Panc1 (cell line): ENCODE measurements at places on chromosomes 13 and 19. TPM values are rescaled to one million over a fixed set of nuclear protein-coding genes. Genes with fewer than 3 reads are reported as not detected.

GRCh38 chr19:58578012-58578925, 5.1 kb upstream of the MZF1 start:
- DNase-seq: no peak
- H3K4me1 ChIP-seq: peaks cover 9% of the 10 kb centered on the region
- H3K36me3 ChIP-seq: no peaks in the 10 kb centered on the region
- H3K27ac ChIP-seq: no peak overlapping the region
- H3K27me3 ChIP-seq: no peaks in the 10 kb centered on the region

DNA sequence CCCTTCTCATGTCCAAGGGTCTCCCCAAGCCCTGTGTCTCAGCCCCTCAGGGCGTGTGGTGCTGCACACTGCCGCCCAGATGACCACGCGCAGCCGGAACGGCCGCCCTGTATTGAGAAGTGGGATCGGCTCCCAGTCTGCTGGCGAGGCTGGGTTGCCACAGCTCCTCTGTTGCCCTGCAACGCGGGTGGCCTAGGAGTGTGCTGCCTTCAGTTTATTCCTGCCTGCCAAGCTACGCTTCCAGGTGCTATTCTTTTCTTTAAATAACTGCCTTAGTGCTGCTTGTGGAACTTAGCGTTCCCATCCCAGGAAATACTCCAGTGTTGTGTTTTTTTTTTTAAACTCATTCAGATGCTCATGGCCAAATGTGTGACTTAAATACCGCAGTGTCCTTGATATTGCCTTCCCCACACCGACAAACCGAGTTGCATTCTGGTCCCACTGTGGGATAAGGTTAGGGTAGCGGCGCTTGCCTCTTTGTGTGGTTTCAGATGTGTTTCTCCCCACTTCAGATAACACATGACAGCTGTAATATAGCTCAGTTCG, 16.6 kb downstream of the ACTN4 start:
- peak overlapping the region; percentile 96 for H3K27ac ChIP-seq
- peak overlapping the region; percentile 30 for H3K4me3 ChIP-seq
- H3K27me3 ChIP-seq: no peaks in the 10 kb centered on the region
- H3K36me3 ChIP-seq: peaks cover 16% of the 10 kb centered on the region
- peaks cover 100% of the 10 kb centered on the region for H3K4me1 ChIP-seq
- no peak for DNase-seq

GRCh38 chr13:76723551-76724232, 162.5 kb downstream of the KCTD12 start:
- H3K4me1 ChIP-seq: no peaks in the 10 kb centered on the region
- no peak overlapping the region for H3K4me3 ChIP-seq
- no peak overlapping the region for H3K27ac ChIP-seq
- H3K36me3 ChIP-seq: no peaks in the 10 kb centered on the region
- no peak for DNase-seq
- H3K27me3 ChIP-seq: no peaks in the 10 kb centered on the region

GRCh38 chr13:111031531-111031961, 83.6 kb upstream of the ARHGEF7 start:
- no peaks in the 10 kb centered on the region for H3K36me3 ChIP-seq
- H3K27ac ChIP-seq: no peak overlapping the region
- no peaks in the 10 kb centered on the region for H3K4me1 ChIP-seq
- no peak overlapping the region for H3K4me3 ChIP-seq
- DNase-seq: no peak

GRCh38 chr19:46992699-46993535, 26.7 kb upstream of the NPAS1 start:
- H3K4me1 ChIP-seq: peaks cover 7% of the 10 kb centered on the region
- no peak overlapping the region for H3K4me3 ChIP-seq
- no peak overlapping the region for H3K27ac ChIP-seq
- H3K36me3 ChIP-seq: peaks cover 2% of the 10 kb centered on the region; the same call in 1 of the 2 replicates

- H3K4me3 ChIP-seq: peak overlapping the region; percentile 59
- no peaks in the 10 kb centered on the region; the same call in 1 of the 2 replicates for H3K36me3 ChIP-seq
- H3K4me1 ChIP-seq: peaks cover 14% of the 10 kb centered on the region
- DNase-seq: no peak
- no peaks in the 10 kb centered on the region for H3K27me3 ChIP-seq
Measured at GRCh38 chr19:40597329-40597838, 3.8 kb upstream of the LTBP4 start.

DNA sequence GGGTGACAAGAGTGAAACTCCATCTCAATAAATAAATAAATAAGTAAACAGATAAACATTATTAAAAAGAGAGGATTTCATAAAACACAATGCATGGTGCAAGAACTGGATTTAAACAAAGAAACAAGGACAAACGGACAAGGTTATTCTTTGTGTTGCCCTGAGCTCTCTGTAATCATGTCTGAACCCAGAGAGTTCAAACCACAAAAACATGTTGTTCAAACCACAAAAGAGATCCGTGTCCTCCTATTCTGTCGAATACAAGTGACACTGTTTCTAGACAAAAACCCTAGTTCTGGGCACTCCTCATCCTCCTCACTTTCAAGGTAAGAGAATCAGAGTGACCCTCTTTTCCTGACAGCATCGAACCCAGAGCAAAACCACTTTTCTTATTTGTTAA, 4.6 kb upstream of the TPRX2 start:
- no peak overlapping the region for H3K27ac ChIP-seq
- H3K27me3 ChIP-seq: no peaks in the 10 kb centered on the region
- H3K4me3 ChIP-seq: no peak overlapping the region
- DNase-seq: no peak
- peaks cover 8% of the 10 kb centered on the region; the same call in 1 of the 2 replicates for H3K4me1 ChIP-seq

DNA sequence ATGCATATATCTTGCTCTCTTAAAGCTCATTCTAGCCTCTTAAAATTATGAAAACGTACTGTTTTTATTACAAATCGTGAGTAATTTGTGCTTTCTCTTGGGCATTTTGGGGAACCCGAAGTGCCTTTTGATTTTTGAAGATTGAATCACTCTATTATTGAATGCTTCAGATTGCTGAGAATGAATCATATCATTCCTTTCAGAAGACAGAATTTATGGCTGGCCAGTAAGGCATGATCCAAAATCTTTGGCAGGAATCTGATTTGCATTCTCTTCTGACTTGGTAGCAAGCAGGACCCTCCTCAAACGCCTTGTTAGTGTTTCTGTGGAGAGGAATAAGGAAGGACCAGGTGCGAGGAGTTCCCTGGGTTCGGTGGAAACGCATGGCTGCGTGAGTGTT, 49.5 kb downstream of the STARD13 start:
- H3K4me1 ChIP-seq: no peaks in the 10 kb centered on the region; the same call in 1 of the 2 replicates
- no peak overlapping the region for H3K27ac ChIP-seq
- no peaks in the 10 kb centered on the region for H3K27me3 ChIP-seq
- no peak overlapping the region for H3K4me3 ChIP-seq
- no peaks in the 10 kb centered on the region for H3K36me3 ChIP-seq

- no peak for DNase-seq
- no peaks in the 10 kb centered on the region for H3K36me3 ChIP-seq
- H3K27me3 ChIP-seq: no peaks in the 10 kb centered on the region
- H3K27ac ChIP-seq: no peak overlapping the region
- no peak overlapping the region for H3K4me3 ChIP-seq
Measured at GRCh38 chr19:18629166-18630088, 7.4 kb upstream of the KLHL26 start.

GRCh38 chr19:1905863-1906375, 720 bp downstream of the ADAT3 start:
- H3K4me3 ChIP-seq: peak overlapping the region; percentile 70
- no peak for DNase-seq
- H3K4me1 ChIP-seq: peaks cover 17% of the 10 kb centered on the region
- no peaks in the 10 kb centered on the region for H3K27me3 ChIP-seq
- peak overlapping the region; percentile 93 for H3K27ac ChIP-seq

- peaks cover 6% of the 10 kb centered on the region; the same call in 1 of the 2 replicates for H3K4me1 ChIP-seq
- H3K27ac ChIP-seq: no peak overlapping the region
- no peaks in the 10 kb centered on the region for H3K27me3 ChIP-seq
- H3K36me3 ChIP-seq: no peaks in the 10 kb centered on the region
- no peak for DNase-seq
- no peak overlapping the region for H3K4me3 ChIP-seq
Measured at GRCh38 chr13:99062593-99062992, 84.7 kb upstream of the DOCK9 start.

GRCh38 chr13:114007566-114007965, 33.7 kb upstream of the C13orf46 start:
- no peaks in the 10 kb centered on the region for H3K4me1 ChIP-seq
- H3K4me3 ChIP-seq: no peak overlapping the region
- no peak for DNase-seq
- no peaks in the 10 kb centered on the region for H3K27me3 ChIP-seq
- no peaks in the 10 kb centered on the region; the same call in 1 of the 2 replicates for H3K36me3 ChIP-seq

- no peaks in the 10 kb centered on the region for H3K36me3 ChIP-seq
- H3K27me3 ChIP-seq: no peaks in the 10 kb centered on the region
- no peak for DNase-seq
- H3K4me3 ChIP-seq: no peak overlapping the region
- H3K4me1 ChIP-seq: no peaks in the 10 kb centered on the region
Measured at GRCh38 chr19:42508892-42509444, 19.3 kb downstream of the CEACAM1 start.

- H3K36me3 ChIP-seq: no peaks in the 10 kb centered on the region; the same call in 1 of the 2 replicates
- DNase-seq: no peak
- H3K4me1 ChIP-seq: no peaks in the 10 kb centered on the region
- H3K27ac ChIP-seq: peak overlapping the region; percentile 42
- H3K4me3 ChIP-seq: peak overlapping the region; percentile 41
Measured at GRCh38 chr19:45668342-45668871, 386 bp downstream of the GIPR start.

DNA sequence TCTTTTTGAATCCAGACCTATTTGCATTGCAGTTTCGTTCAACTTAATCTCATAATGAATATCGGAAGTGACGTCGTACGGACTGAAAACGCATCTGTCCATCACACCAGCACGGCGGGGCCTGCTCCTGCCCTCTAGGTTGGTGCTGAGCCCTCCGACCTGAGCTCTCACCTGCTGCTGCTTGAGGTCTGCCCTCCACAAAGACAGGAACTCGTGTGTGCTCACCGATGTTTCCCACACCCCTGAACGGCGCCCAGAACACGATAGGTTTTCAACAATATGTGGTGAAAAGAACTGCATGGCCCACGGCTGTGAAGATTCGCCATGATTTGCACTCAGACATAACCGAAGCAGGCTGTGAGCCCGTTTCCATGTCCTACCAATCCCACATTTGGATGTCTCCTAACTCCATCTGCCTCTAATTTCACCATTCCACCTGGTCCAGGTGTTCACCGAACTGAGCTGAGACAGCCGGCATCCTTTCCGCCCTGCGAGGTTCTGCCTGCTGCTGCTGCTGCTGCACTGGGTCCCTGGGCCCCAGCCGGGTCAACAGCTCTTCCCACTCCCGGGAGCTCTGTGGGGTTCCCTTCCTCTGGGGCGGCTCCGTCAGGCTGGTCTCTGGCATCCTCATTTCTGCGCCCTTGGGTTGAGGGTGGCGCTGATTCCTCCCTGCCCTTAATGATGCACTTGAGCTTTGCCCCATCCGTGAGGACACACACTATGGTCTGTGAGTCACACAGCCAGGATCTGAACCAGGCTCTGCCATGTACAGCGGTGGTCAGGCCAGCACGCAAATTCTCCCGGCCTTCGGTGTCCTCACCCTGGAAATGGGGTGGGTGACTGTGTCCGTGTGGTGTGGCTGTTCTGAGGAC, 20.9 kb downstream of the GRTP1 start:
- no peaks in the 10 kb centered on the region for H3K4me1 ChIP-seq
- H3K27ac ChIP-seq: no peak overlapping the region
- DNase-seq: no peak
- no peak overlapping the region for H3K4me3 ChIP-seq

- H3K4me1 ChIP-seq: no peaks in the 10 kb centered on the region
- H3K36me3 ChIP-seq: no peaks in the 10 kb centered on the region
- no peak overlapping the region for H3K27ac ChIP-seq
Measured at GRCh38 chr13:34750078-34750931, 191.8 kb upstream of the NBEA start.

- H3K36me3 ChIP-seq: no peaks in the 10 kb centered on the region
- no peaks in the 10 kb centered on the region for H3K27me3 ChIP-seq
- H3K4me3 ChIP-seq: no peak overlapping the region
Measured at GRCh38 chr13:107395927-107396662, 819.2 kb downstream of the LIG4 start.

- no peak overlapping the region for H3K27ac ChIP-seq
- no peak overlapping the region for H3K4me3 ChIP-seq
- H3K4me1 ChIP-seq: no peaks in the 10 kb centered on the region
- H3K36me3 ChIP-seq: no peaks in the 10 kb centered on the region
- no peaks in the 10 kb centered on the region for H3K27me3 ChIP-seq
Measured at GRCh38 chr13:99314640-99315176, 7.5 kb upstream of the GPR183 start.

- H3K27me3 ChIP-seq: no peaks in the 10 kb centered on the region
- peak overlapping the region; percentile 82 for H3K27ac ChIP-seq
- peaks cover 2% of the 10 kb centered on the region for H3K36me3 ChIP-seq
- no peak for DNase-seq
- H3K4me3 ChIP-seq: peak overlapping the region; percentile 75
Measured at GRCh38 chr19:12790628-12791344, 500 bp upstream of the JUNB start.

DNA sequence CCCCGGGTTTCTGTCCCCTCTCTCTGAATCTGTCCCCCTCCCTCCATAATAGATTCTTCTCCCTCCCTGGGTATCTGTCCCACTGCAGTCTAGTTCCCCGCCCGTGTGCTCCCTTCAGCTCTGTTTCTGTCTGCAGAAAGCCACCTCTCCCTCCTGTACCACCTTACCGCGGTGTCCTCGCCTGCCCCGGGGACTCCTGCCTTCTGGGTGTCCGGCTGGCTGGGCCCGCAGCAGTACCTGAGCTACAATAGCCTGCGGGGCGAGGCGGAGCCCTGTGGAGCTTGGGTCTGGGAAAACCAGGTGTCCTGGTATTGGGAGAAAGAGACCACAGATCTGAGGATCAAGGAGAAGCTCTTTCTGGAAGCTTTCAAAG, 1.3 kb downstream of the FCGRT start:
- H3K4me1 ChIP-seq: no peaks in the 10 kb centered on the region
- DNase-seq: no peak
- no peaks in the 10 kb centered on the region for H3K27me3 ChIP-seq
- peak overlapping the region; percentile 61 for H3K4me3 ChIP-seq

The NACC1 gene
- total RNA-seq: 129 TPM

The NLRP8 gene
- total RNA-seq: not detected

The FLT3 gene
- total RNA-seq: 0.08 TPM

The GPR108 gene
- total RNA-seq: 43.0 TPM

The TLE6 gene
- total RNA-seq: 4.0 TPM

The MISP3 gene
- 1.5 TPM for total RNA-seq

The C19orf33 gene
- 201 TPM for total RNA-seq

The OR10H5 gene
- not detected for total RNA-seq

The CBY2 gene
- not detected for total RNA-seq

The CCDC159 gene
- 46.6 TPM for total RNA-seq

The ZNF575 gene
- 1.9 TPM for total RNA-seq

The SYMPK gene
- total RNA-seq: 47.7 TPM

The TGFBR3L gene
- total RNA-seq: 12.5 TPM

The IZUMO4 gene
- 5.4 TPM for total RNA-seq
